Right ventricle myocardium inferior (tissue), 1 donor: ENCODE measurements at places on chromosomes 11 and 22.

GRCh38 chr11:17171916-17172315 is 35.9 kb downstream of the PIK3C2A start:
- no peak for DNase-seq

DNA sequence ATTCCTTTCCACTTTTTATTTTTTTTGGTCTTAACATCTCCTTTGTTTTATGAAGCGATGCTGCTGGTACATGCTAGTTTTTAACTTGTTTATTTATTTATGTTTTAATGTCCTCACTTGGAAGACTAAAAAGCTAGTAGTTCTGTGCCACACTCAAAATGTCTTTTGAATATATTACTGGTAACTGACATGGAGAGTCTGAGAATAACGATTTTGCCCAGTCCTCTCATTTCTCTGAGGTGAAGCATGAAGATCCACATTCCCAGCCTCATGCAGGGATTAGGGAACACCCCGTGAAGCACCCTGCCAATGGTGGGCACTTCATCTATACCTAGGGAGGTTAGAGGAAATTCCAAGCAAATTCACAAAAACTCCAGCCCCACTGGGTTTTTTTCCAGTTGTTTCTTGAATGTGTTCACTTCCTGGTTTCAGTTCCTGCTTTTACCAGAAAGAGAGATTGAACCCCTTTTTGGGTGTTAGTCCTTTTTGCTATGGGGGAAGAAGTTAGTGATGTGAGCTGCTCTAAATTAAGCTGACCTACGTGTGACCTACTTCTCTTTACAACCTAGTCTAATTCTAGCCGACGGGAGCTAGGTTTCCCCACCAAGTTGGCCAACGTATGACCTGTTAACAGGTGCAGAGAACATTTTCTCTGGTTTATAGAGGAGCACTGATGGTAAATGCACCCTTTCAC is 106.1 kb downstream of the SLC1A2 start:
- no peak for DNase-seq

- DNase-seq: peak; percentile 78
Observed at GRCh38 chr11:64146036-64146955, 19.6 kb downstream of the MACROD1 start.

DNA sequence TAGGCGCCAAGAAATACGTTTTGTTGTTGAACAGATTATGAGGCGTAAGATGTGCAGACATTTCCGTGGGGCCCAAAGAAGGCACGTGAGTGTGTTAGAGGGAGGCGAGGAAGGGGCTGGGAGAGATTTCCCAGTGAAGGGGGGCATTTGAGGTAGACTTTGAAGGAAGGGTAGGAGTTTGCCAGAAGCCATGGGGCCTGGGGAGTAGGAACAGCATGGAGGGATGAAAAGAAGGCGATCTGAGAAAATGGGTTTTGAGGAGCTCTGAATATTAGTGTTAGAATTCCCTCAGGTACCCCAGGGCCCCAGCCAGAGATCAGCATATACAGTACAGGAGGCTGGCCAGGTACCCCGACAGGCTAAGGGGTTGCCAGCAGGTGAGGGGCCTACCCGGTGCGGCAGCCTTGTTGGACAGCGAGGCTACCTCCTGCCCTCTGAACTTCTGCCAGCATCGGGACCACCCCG is 414 bp upstream of the MIEF1 start:
- DNase-seq: no peak

- DNase-seq: no peak
Observed at GRCh38 chr22:44385781-44386180, 73.0 kb upstream of the SHISAL1 start.

- DNase-seq: no peak
Observed at GRCh38 chr11:102520514-102520913, 10.0 kb downstream of the MMP7 start.
